IPS-NIHi11 (cell line): ENCODE measurements at places on chromosomes 6 and 20.

- no peak for DNase-seq
Observed at GRCh38 chr6:34726055-34726454, 29.5 kb upstream of the ILRUN start.

- no peak for DNase-seq
Observed at GRCh38 chr20:1298888-1299511, 29.9 kb downstream of the SDCBP2 start.

DNA sequence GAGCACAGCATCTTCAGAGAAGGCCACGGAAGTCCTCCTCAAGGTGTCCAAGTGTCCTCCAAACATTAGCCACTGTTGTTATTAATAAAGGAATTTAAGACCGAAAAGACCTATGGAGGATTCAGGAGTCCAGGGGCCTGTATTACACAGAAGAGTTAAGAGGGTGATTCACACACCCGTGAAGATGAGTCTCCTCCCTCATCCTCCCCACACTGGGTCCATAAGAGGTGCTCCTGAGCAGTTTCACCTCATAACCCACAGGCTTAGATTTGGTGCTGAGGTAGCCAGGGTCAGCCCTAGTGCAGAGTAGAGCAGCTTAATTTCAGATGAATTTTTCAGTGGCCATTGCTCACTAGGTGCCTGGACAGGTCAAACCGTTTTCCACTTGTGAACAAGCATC is 65.3 kb downstream of the PRR18 start:
- DNase-seq = no peak

DNA sequence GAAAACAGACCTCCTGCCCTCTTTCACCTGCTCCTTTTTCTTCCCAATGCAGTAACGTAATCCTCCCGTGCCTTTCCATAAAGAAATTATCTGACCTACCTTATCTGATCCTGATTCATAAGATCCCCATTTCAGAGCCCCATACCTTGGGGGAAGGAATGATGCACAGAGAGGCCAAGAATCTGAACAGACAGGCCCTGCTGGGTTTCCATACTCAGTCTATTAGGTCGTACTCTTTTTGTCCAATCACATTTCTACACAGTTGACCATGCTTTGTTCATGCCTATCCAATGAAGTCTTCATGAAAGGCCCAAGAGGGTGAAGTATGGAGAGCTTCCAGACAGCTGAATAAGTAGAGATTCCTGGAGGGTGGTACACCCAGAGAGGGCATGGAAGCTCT is 25.3 kb downstream of the SRPK1 start:
- DNase-seq = no peak

DNA sequence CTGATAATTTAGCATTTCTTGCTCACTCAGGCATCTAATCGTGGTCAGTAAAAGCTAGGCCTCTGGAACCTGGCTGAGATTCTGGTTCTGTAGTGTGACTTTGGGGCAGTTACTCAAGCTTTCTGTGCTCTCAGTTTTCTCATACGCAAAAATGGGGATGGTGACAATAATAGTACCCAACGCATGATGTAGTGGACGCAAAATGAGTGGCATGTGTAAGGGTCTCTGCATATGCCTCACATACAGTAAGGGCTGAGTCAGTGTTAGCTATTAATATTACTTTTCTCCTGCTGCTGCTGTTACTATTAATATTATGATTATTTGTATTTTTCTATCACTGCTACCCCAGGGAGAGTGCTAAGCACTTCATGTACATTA is 686 bp downstream of the GINS1 start:
- no peak for DNase-seq
